ENCODE measurements at places on chromosomes 12 and 14.

DNA sequence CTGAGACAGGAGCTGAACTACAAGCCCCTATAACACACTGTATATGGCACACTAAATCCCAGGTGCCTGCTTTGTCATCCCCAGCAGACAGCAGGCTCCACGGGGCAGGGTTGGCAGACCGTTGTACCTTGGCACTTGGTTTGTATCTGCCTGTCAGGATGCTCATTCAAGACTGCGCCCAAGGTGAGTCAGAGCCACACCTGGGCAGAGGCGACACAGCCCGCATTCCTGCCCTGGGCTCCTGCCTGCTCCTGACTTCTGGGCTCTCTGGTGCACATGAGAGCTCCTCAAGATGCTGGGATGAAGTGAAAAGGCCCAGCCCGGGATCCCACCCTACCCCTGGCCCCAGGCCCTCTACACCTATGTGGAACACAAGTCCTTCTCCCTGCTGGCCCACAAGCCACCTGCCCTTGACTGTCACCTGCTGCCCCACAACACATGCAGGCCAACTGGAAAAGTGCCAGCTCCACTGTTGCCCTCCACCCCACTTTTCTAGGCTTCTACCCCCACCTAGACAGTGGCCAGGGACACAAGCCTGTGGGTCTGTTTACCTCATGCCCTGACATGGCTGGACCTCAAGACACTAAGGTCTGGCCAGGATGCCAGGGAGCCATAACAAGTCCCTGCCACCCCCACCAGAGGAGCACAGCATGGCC lies 30.8 kb upstream of the PNMA1 start:
- DNase-seq = no peak

DNA sequence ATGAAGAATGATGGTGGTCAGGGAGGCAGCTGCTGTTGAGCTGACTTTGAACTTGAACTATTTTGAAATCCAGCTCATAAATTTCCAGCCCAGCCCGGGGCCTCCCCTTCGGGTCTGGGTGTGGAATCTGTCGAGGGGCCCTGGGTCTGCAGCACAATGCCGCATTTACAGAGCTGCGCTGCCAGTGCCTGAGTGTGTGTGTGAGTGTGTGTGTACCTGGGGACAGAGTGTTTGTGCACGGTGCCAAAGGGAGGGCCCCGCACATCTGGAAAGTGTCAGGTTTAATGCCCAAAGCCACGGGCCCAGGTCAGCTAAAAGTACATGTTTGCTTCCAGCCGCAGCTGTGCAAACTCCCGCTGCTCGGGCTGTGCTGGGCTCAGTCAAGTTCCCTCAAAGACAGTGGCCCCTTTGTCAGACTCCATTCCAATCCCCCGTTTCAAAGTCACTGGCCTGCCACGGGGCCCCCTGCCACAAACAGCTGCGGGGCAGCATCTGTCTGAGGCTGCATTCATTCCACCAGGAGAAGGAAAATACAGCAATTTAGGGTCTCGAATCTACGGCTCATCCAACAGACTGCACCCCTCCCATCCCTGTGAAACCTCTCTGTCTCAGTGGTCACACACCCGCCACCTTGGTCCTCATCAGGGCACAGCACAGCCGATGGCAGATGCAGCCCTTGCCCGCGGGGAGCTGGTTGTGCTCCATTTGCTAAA lies 16.3 kb upstream of the RFLNA start:
- no peak for DNase-seq

DNA sequence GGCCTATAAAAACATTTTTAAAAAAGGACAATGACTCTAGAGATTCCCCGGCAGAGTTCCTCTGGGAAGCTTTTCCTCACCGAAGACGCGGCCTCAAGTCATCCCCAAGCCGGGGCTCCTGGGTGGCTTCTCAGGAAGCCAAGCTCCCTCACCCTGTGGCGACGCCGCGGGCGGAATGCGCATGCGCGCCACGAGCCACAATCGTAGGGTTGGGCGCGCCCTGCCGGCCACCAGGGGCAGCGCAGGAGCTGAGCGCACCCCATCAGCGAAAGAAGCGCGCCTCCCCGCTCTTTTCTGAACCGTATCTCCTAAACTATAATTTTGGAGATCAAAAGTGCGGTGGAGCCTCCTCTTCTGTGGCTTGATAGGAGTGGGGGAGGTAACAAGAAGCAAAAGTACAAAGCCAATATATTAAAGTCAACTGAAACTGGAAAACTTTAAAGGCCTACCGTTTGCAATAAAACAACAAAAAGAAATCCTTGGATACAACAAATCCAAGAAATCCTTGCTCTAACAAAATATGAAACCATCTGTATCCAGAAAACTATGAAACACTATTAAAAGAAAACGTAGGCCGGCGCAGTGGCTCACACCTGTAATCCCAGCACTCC lies 17.4 kb upstream of the CHFR start:
- peak; percentile 91 for DNase-seq

- no peak for DNase-seq
Observed at GRCh38 chr12:62632411-62632918, 165.8 kb downstream of the MON2 start.

DNA sequence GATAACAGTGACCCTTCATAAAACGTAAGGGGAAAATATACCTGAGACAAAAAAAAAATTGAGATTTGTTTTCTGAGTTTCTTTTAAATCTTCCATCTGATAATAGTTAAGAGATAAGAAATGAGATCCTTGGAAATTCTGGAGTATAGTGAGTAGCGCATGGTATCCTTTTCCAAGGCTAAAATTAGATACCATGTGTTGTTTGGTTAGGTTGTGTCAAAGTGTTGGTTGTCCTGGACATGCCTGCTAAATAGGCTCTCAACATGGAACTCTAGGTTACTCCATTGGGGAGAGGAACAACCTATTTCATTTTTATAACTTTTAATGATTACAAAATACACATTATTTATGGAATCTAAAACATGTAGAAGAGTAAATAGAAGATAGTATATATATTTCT lies 14.8 kb downstream of the PYGL start:
- no peak for DNase-seq

DNA sequence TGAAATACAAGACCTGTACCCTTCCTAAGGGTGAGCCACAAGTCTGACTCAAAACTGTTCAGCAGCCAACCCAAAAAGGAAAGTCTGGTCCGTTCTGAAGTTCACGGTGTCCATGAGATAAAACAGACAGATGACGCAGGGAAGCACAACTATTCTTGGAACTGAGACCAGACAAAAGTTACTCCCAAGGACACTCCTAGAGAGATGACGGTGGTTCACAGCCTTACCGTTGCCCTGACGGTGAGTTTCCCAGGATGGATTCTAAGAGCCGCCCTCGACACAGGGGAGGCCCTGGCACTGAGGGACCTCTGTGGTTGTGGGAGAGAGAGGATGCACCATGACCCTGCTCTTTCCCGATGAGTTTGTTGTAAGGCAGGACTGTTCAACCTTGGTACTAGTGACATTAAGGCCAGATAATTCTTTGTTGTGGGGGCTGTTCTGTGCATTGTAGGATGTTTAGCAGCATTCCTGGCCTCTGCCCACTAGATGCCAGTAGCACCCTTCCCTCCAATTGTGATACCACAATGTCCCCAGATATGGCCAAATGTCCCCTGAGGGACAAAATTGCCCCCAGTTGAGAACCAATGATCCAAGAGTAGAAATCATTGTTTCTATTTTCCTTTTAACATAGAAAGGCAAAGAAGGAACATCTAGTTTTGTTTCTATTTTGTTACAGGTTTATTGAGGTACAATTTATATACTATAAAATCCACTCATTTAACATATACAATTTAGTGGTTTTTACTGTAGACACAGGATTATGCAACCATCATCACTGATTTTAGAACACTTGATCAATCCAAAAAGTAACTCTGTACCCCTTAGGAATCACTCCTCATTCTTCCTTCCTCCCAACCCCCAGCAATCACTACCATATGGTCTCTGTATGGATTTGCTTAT lies 23.0 kb downstream of the OR10P1 start:
- no peak for DNase-seq

GRCh38 chr12:49043856-49044258 lies 16.7 kb downstream of the KMT2D start:
- DNase-seq = peak; percentile 81

DNA sequence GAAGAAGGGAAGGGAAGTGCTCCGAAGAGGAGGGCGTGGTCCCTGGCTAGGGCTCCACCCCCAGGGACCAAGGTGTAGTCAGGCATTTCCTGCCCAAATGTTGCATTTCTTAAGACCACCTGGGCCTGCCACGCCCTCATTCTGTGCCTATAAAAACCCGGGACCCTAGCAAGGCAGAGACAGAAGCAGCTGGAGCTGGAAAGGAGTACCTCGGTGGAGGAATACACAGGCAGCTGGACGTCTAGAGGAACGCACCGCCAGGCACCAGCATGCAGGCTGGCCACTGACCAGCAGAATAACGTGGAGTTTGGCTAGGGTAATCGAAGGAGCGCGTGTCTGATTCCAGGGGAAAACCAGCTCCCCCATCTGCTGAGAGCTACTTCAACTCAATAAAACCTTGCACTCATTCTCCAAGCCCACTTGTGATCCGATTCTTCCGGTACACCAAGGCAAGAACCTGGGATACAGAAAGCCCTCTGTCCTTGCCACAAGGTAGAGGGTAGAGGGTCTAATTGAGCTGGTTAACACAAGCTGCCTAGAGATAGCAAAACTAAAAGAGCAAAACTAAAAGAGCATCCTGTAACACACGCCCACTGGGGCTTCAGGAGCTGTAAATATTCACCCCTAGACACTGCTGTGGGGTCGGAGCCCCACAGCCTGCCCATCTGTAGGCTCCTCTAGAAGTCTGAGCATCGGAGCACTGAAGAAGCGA lies 21.0 kb downstream of the CFL2 start:
- no peak for DNase-seq

DNA sequence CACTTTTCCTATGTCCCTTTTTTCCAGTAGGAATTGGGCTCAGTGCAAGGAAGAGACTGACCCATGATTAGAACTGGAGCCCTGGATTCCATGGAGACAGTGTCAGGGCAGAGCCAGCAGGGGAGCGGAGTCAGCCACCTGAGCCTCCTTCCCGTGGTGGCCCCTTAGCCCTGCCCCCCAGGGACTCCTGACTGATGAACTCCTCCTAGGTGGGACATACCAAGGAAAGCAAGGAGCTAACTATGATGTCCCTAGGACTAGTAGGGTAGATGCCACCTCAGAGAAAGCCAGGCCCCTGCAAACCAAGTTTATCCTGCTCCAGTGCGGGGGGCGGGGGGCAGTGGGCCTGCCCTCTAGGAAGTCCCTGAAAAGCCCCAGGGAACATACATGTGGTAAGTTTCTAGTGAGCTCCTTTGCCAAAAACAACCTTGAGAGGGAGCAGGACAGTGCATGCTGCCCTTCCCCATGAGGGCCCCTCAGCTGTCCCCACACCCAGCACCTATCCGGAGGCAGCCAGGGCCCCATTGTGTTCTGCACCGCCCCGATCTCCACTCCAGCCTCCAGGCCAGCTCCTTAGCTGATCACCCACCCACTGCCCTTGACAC lies 6.2 kb upstream of the COL2A1 start:
- DNase-seq = no peak

GRCh38 chr14:82422230-82422629 lies 888.6 kb upstream of the SEL1L start:
- DNase-seq = no peak

Data from stimulated activated CD4-positive, alpha-beta T cell treated with anti-CD3 and anti-CD28 coated beads, Interleukin-4, amount 100 ng/mL, for 24 hours (primary cell).